ENCODE measurements at places on chromosomes 3 and 15. TPM values are rescaled to one million over a fixed set of nuclear protein-coding genes. Genes with fewer than 3 reads are reported as not detected.

DNA sequence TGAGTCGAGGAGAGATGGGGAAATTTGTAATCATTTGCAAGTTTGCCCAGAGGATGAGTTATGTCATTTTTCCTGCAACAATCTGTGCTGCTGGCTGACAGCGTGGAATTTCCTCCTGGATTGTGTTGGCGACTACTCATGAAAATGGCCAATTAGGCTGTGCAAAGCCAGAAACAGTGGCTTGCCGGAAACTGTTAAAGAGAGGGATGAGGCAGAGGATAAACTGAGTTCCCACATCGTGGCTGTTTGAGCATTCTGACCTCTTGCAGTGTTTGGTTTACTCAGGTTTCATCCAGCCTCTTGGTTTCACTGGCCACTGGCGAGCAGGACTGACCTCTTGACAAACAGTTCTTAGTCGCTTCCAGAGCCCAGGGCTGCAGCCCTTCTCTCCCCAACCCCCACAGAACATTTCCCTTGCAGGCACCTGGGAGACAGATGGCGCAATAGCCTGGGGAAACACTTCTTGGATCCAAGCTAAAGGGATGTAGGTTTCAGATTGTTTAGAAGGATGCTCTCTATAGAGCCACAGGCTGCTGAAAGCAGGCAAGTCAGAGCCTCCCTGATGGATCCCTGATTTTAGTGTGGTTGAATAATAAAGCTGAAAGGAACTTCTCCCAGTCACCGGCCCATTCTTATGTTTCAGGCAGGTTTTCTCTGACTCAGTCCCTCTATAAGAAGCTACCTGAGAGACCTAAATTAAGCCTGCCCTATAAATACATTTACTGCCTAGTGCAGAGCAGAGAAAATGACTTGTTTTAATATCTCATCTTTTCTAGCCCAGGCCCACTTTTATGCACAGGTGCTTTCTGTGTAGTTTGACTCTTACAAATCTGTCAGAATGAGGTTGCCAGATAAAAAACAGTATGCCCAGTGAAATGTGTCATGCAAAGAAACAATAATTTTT, 92.8 kb upstream of the UBE2E1 start:
- peak; percentile 57 for DNase-seq

- no peak for DNase-seq
These were observed 28.8 kb upstream of the RYK start for GRCh38 chr3:134279466-134279865.

GRCh38 chr3:126555795-126556636, 2.7 kb downstream of the C3orf22 start:
- no peak for DNase-seq

GRCh38 chr15:76003364-76003763, 8.9 kb downstream of the NRG4 start:
- DNase-seq: no peak

DNA sequence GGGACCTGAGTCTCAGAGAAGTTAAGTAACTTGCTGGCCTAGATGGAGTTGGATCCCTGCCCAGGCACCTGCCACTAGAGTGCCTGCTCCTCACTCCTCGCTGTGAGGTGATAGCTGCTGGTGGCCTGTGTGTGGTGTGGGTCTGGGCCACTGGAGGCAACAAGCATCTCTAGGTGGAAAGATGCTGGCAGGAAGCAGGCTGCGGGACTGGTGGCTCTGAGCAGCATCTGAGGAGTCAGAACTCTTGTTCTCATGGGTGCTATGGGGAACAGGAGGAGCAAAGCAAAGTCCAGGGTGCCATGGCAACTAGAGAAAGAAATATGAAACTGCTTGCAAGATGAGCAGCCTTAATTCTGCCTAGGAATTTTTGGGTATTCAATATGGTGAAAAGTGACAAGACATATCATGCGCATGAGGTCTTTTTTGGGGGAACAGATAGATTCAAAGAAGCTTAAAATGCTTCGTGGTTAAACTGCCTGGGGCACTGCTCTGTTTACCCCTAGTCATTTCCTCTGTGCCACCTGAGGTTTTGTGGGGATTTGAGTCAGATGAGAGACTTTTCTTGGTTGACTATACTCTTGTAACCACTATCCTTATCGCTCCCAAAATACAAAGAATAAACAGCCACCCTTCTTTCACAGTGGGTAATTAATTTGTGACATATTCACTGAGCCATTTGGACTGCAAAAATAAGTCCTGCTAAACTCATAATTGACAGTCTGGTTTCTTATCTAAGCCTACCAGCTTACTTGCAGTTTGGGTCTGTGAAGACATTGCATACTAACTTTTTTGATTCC, 50.3 kb downstream of the MED12L start:
- peak; percentile 51 for DNase-seq

DNA sequence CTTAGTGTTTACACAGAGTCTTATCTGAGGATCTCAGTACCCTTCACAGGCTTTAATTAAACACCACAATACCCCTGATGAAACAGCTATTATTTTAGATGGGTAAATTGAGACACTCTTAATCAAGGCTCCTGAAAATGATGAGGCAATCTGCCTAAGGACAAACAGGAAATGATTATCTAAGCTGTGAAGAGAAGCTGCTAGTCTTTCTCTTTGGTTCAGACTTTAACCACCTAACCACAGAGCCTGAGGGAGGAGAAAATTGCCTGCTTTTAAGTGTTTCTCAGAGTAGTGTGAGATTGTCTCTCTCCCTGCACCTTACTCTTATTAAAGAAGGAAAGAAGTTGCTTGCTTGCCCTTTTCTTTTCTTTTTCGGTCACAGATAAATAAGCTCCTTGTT, 364.3 kb upstream of the ADAMTS9 start:
- no peak for DNase-seq

- DNase-seq: peak; percentile 82
These were observed 63.0 kb upstream of the ACP3 start for GRCh38 chr3:132254076-132254755.

DNA sequence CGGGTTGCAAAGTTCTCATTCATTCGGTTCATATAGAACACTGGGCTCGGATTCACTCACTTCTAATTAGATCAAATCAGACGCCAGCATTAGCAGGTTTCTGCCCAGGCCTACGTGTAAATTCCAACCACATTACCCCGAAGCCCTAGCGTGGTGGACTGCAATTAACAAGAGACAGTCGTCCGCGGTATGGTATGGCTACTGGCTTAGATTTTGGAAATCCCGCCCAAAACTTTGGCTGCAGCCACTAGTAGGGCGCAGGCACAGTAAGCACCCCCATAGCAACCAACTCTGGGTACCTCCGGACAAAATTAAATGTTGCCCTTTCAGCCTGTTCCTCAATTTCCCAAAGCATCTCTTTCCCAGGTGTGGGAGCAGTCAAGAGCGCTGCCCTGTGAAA, 771 bp downstream of the RARRES1 start:
- no peak for DNase-seq

- no peak for DNase-seq
These were observed 431.2 kb downstream of the LPP start for GRCh38 chr3:188584958-188585689.

GRCh38 chr3:197363553-197364409, 65.4 kb upstream of the DLG1 start:
- no peak for DNase-seq

GRCh38 chr3:123301331-123302184, 99.8 kb downstream of the SEC22A start:
- no peak for DNase-seq

GRCh38 chr3:8320711-8321458, 180.7 kb upstream of the LMCD1 start:
- DNase-seq: no peak

DNA sequence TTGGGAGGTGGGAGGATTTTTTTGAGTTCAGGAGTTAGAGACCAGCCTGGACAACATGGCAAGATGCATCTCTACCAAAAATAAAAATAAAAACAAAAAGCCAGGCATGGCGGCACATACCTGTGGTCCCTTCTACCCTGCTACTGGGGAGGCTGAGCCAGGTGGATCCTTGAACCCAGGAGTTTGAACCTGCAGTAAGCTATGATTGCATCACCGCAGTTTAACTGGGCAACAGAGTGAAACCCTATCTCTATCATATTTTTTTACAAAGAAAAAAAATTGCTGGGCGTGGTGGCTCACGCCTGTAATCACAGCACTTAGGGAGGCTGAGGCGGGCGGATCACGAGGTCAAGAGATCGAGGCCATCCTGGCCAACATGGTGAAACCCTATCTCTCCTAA, 35.8 kb upstream of the RPN1 start:
- DNase-seq: no peak

DNA sequence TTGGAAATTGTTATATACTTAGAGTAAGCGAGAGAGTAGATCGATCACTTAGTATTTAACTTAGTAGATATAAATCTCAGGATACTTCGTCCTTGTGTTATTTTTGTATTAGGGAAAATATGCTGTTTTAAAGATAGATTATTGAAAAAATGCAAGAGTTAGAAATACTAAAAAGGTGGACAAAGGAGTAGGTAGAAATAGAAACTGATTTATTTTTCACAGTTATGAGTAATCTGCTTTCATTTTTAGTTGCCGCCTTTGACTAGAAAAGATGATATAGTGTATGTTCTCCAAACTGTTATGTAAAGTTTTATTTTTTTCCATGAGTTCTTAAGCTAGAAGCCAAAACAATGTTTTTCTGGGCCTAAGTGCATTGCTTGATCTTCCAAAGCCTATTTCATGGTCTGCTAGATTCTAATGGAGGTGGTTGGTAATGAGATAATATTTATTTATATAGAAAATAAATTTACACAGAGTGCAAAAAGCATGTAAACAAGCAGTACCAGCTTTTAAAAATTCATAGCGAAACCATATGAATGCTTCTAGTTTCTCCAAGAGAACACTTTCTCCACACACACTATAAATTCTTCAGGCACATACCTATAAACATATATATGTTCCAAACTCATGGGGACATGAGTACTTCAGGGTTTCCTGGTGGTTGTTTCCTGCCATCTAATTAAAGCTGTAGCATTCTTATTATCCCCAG, 61.1 kb downstream of the DIPK2A start:
- no peak for DNase-seq

GRCh38 chr15:48017747-48018146, 103.0 kb upstream of the SLC24A5 start:
- DNase-seq: no peak

- DNase-seq: no peak
These were observed 17.5 kb upstream of the SLC27A2 start for GRCh38 chr15:50164458-50164857.

DNA sequence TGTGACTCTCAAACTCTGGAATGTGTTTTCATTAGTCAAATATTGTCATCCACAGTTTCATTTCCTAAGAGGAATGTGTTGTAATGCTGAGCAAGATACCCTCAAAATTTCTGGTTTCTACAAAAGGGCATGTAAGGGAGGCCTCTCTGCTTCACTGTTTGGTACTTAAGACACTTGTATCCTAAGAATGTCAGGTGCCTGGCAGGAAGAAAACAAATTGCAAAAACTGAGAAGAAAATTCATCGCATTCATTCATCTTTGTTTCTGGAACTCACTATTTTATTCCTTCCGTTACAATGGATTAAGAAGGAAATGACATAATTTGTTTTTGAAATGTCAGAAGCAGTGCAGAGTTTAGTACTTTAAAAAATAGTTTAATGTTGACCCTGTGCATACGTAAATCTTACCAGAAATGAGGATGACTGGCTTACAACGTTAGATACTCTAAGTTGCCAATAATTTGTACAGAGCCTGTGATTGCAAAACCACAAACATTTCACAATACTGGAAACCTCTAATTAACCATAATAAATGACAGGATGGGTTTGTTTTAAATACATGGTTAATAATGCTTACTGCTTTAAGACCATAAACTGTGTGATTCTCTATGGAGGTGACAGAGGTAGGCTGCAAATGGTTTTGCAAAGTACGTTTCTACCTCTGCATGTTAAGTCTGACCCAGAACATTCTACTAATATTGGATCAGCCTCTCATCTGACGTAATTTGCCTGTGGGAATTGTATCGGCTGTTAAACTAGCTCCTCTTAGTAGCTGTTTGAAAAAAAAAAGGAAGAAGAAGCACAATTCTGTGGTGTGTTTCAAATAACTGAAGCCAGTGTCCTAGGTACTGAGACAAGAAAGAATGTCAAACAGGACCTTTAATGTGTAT, 477.8 kb downstream of the RBMS3 start:
- DNase-seq: peak; percentile 23

DNA sequence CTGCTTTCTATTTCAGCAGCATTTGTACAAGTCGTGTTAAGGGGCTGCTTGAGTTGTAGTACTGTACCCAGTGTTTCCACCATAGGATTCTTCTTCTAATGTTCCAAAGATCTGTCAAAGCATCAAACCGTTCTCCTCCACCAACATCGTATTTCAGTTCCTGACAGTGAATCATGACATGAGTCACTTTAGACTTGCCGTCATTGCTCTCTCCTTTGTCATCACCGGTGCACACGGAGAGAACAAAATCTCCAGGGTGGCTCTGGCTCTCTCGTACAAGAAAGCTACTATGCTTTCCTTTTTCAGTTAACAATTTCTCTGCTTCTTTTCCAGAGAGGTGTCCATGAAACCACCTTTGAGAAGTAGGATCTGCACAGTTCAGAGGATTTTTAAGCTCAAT, 270.9 kb upstream of the CCDC54 start:
- peak; percentile 54 for DNase-seq

- DNase-seq: no peak
These were observed 109.4 kb upstream of the AGTR1 start for GRCh38 chr3:148588291-148588690.

DNA sequence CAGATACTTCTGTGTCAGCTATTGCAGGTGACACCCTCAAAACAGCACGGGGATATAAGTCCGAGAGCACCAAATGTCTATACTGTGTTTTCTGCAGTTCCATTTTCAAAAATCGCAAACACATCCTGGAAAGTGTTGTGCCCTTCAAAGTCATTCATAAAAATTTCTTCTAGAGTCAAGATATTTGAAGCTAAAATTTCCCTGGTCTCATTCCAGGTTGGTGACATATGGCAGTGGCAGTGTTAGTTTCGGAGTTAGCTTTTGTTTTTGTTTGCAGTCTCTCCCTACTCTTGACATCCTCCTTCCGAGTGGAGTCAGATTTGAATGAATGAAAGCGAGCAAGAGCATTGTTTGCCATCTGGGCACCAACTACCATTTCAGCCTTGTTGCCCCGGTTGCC, 3.2 kb upstream of the FSIP1 start:
- no peak for DNase-seq

GRCh38 chr3:191358929-191359328, 28.6 kb upstream of the UTS2B start:
- no peak for DNase-seq

DNA sequence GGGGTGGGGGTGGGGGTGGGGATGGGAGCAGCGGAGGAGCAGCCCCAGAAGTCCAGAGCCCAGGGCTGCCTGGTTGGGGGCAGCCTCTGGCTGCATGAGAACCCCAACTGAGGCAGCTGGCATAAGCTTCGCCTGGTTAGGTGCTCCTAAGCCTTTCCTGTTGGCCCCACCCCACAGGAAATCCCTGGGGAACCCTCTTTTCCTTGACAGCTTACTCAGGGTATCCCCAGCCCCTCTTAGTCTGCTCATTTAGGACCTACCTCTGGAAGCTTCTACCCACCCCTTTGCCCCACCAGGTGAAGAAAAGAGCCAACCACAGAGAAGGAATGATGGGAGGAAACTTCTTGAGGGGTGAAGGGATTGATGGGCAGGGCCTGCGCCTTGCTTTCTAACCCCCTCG, 53.4 kb downstream of the IL20RB start:
- no peak for DNase-seq

The MKRN2OS gene
- total RNA-seq: not detected

The MUC20 gene
- not detected for total RNA-seq

The BCHE gene
- 1.7 TPM for total RNA-seq

The SLC28A2 gene
- total RNA-seq: not detected

The CPA3 gene
- total RNA-seq: not detected

Data from Daoy (cell line).